Stimulated activated CD4-positive, alpha-beta T cell treated with anti-CD3 and anti-CD28 coated beads, Interleukin-2, amount 100 ng/mL, for 4 hours (primary cell): ENCODE measurements at places on chromosomes 12 and 14.

GRCh38 chr14:90661866-90662265, 154.4 kb downstream of the TTC7B start:
- DNase-seq, result no peak

- no peak for DNase-seq
These were observed 74.7 kb downstream of the NUAK1 start for GRCh38 chr12:106063826-106064720.

- no peak for DNase-seq
These were observed 36.8 kb downstream of the CCDC177 start for GRCh38 chr14:69537900-69538299.

- DNase-seq, result no peak
These were observed 289.3 kb downstream of the DUSP6 start for GRCh38 chr12:89062996-89063395.

DNA sequence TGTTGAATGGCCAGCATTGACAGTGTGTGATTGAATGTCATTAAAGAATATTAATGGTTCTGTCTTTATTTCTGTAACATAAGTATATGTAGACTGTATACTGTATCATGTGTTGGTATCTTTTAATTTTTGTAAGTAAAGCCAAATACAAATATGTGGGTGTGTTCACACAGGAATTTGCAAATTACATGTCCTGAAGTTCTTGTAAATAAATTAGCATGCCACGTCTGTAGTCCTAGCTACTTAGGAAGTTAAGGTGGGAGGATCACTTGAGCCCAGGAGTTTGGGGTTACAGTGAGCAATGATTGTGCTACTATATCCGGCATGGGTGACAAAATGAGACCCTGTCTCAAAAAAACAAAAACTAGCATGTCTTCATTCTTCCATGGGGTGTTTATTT, 99.1 kb downstream of the KICS2 start:
- DNase-seq, result no peak

- no peak for DNase-seq
These were observed 1.4 kb downstream of the HECTD4 start for GRCh38 chr12:112380663-112381405.

GRCh38 chr12:109625131-109625559, 51.6 kb downstream of the MVK start:
- DNase-seq, result no peak

GRCh38 chr12:95259368-95259767, 41.8 kb downstream of the VEZT start:
- DNase-seq, result no peak

DNA sequence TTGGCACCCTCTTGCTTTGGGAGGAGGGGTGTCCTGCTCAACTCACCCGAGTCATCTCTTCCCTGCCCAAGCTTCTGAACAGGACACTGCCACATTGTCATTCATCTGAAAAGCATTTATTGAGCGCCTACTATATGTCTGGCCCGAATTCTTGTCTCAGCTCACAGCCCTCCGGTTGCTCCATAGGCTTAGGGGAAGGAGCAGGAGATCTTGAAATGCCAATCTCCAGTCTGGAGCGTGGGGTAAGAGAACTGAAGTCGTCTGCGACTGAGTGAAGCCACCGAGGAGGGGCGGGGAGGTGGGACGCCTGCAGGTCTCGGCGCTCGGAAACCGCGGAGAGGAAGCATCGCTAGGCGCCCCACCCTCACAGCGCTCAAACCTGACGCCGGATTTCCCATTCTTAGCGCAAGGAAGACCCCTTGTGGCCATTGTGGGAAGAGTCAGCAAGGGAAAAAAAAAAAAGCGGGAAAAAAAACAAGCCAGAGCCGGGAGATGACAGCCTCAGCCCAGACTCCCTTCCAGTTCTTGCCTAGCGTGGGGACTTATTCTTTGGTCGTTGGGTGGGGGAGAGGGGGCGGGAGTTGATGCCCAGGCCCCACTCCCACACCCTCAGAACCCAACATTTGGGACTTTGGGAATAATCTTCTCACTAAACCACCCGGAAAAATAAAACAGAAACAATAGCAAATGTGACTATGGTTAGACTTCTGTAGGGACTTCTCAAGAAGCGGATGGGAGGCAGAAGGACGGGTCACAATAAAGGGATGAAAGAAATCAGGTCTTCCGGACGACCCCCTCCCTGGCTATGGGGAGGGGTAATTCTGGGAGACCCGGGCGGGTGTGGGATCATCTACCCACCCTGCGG, 28.2 kb upstream of the SMUG1 start:
- DNase-seq, result peak; percentile 72

- peak; percentile 35 for DNase-seq
These were observed at the start of gene TMEM30B for GRCh38 chr14:61281186-61281947. TSS of gene TMEM30B (minus strand) at chr14:61281338. CDS start at chr14:61281147, 191 bp downstream.

DNA sequence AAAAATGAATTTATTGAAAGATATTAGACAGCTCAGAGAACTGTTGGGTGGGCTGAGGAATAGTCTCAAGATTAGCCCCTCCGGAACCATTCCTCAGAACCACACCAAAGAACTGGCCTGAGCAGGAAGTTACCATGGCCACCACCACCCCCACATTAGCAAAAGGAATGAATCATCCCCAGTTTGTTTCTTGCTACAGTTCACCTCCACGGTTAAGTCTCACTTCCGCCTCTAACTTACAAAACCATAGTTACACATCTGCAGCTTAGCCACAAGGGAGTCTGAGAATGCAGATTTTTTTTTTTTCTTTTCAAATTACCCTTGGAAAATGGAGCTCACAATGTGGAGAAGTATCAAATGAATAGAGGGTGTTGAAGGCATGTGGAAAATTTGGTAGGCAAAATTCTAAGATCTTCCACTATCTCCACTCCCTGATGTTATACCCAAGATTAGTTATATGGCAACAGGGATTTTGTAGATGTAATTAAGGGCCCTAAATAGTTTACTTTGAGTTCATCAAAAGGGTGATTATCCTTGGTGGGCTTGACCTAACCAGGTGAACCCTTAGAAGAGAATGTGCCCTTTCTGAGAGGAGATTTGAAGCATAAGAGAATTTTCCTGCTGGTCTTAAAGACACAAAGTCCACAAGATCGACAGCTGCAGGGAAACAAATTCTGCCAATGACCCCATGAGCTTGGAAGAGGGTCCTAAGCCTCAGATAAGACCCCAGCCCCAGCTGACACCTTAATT, 129.8 kb upstream of the KRR1 start:
- no peak for DNase-seq
